GM06990 (cell line): ENCODE measurements at places on chromosomes 7 and 10.
A peak's percentile ranks its signal among the peaks of the same experiment; 100 is the strongest.

DNA sequence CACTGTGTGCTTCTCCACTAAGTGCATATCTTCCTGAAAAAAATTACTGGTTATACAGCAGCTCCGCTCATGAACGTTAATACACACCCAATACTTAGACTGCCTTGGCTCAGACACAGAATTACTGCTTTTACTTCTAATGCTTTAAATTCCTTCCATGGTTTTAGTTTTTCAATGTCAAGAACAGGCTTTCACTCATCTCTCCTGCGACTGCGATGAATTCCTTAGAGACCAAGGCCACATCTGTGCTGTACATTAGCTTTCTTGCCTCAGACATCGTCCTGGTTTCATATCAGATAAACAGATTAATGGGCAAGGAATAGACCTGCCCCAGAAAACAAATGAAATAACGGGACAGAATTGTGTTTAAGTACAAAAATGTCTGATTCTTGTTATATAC is 120.2 kb downstream of the CYP26A1 start:
- DNase-seq: no peak

DNA sequence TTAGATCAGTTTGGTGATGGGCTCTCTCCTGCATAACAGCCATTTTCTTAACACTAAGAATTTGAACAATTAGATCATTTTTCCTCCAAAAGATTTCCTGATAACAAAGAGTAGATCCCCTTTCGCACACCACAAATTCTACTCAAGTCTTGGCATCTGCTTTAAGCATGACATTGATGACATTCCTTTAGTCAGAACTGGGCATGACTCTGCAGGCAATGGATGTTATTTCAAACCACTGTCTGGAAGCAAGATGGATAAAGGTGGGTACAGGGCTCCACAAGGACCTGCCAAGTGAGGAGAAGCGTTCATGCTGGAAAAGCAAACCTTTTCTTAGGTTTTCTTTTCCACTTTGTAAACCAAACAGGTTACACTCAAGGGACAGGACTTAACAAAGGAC is 123.5 kb downstream of the GLCCI1 start:
- DNase-seq: no peak

GRCh38 chr10:49161411-49161997 is 26.7 kb downstream of the TMEM273 start:
- DNase-seq: no peak

- peak; percentile 47 for DNase-seq
Measured at GRCh38 chr7:129494041-129494440, 8.3 kb upstream of the SMKR1 start.

- peak; percentile 39 for DNase-seq
Measured at GRCh38 chr7:142811154-142811737, 40.5 kb downstream of the PRSS2 start.

GRCh38 chr7:150936018-150936417 is 42.1 kb downstream of the KCNH2 start:
- DNase-seq: no peak

DNA sequence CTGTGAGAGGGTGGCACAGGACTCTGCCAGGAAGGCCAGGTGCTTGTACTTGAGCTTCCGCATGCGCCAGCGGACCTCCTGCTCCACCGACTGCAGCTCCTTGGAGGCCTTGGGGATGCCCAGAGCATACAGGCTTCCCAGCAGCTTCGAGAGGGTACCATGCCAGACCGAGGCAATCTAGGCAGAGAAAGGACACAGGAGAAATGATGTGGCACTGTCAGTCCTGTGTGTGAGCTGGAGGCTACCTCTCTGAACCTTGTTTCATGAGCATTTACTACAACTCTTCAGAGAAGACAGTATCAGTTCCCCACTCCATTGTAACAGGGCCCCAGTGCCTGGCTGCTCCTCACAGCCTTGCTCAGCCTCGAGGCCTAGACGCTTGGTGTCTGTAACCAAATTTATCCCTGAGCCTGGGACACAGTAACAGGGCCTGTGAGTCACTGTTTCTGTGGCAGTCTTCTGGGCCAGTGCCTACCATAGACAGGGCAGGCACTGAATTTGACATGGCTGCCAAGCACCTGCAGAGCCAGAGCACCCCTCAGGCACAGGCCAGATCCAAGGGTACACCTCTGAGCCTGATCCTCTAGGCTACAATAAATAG is 5.8 kb downstream of the TBRG4 start:
- DNase-seq: no peak

DNA sequence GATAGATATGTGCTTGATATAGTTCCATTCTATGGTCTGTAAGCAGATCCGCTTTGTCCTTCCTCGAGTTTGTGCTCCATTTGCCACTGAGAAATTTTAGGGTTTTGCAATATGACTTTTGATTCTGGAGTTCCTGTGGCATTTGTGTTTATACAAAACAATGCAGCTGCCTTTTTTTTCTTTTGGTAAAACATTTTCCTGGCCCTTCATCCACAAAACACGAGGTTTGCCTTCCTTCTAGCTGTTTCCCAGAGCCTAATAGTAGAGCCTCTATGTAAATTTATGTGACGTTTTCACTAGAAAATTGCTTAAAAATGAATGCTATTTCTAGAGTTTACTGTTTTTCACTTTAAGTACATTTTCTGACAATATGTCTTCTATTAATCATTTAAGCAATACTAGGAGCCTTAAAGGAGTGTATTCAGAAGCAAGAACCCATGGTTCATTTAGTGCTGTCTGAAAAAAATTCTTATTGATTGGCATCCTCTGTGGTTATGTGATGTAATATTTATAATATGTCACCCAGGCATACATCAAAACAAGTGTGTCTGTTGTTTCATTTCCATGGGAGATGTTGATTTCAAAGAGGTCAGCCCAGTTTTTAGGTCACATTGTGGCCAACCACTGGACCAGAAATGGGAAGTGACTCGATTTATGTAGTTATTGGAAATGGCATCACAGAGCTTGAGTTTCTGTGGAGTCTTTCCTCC is 618.3 kb downstream of the LRMDA start:
- no peak for DNase-seq

DNA sequence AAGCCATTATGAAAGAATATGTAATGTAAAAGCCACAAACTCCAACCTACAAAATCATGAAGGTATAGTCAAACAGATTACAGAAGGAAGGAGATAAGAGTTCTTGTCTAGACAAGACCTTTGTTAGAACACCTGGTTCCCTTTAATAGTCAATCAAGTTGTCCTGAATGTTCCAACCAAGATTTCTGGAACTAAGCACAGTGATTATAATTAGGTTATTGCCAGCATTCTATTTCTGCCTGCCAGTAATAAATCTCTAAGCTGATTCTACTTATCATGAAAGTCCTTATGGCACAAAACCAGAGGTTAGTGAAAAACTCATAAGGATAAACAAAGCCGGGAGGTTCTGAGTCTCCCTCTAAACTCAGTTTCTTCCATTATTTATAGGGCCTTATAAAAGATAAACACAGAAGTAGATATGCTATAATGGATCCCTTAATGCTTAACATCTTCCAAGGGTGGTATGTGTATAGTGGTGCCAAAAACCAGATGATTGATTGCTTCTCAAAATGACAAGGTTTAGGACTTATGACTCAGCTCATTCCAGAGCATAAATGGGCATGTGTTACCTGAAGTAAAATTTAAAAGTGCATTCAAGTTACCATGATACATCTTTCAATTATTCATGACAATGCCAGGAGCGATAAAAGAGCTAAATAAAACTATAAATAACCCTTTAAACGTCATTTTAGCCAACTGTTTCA is 237.2 kb downstream of the CSTF2T start:
- no peak for DNase-seq

- no peak for DNase-seq
Measured at GRCh38 chr10:47164126-47164799, 135.7 kb upstream of the GDF10 start.

DNA sequence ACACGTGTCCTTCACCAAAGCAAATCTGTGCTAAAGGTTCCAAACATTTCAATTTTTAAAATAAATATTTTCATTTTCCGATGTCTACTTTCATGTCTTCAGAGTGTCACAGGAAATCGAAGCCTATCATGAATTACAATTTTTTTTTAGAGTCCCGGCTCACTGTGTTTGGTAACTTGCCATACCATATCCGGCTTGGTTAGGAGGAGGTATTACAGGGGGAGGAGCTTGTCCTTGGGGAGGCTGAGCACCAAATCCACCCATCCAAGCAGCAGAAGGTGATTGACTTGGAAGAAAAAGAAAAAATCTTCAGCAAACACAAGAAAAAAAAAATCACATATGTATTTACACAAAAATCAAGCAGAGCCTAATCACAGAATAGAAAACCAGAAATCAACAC is 21.3 kb downstream of the TIAL1 start:
- DNase-seq: no peak

- DNase-seq: no peak
Measured at GRCh38 chr10:65325913-65326312, 1599.9 kb upstream of the LRRTM3 start.

GRCh38 chr10:11830836-11831519 is 7.8 kb downstream of the PROSER2 start:
- no peak for DNase-seq

DNA sequence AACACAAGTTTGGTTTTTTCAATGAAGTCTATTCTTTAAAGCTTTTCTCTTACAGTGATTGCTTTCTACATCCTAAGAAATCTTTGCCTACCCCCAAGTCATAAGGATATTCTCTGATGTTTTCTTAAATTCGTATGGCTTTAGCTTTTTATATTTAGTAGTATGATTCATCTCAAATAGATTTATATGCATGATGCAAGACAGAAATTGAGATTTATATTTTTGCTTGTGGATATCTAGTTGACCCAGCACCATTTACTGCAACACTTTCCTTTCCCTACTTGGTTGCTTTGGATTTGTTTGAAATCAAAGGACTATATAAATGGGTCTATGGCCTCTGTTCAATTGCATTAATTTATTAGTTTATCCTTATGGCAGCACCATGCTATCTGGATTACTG is 113.9 kb downstream of the ZNF438 start:
- DNase-seq: no peak

DNA sequence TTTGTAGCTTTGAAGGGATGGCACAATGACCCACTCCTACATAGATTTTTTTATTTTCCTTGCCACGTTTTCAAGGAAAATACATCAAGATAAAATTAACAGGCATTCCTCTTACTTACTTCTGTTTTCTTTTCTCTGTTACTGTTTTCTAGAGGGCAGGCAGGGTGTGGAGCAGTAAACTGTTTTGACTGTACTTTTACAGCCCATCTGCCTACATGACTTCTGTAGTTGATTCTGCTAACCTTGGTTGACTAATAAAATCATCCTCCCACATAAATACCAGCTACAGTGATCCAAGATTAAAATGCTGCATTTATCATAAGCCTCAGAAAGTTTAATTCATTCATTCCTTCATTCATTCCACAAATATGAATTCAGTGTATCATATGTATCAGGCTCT is 158.5 kb downstream of the TRIL start:
- DNase-seq: no peak

- peak; percentile 90 for DNase-seq
Measured at GRCh38 chr10:133309100-133309719, 496 bp downstream of the ZNF511 start.

DNA sequence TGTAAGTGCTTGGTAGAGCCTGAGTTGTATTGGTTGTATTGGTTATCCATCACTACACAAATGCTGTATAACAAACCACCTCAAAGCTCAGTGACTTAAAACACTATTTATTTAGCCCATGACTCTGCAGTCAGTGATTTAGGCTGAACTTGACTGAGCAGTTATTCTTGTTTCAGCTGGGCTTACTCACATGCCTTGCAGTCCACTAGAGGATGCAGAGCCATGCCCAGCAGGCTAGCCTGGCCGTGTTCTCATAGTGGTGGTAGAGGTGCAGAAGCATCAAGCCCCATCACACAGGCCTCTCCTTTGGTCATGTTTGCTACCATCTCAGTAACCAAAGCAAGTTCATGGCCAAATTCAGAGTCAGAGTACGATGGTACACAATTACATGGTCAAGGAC is 43.9 kb downstream of the LUC7L2 start:
- DNase-seq: no peak

- no peak for DNase-seq
Measured at GRCh38 chr10:116891208-116891607, 41.9 kb downstream of the ENO4 start.

GRCh38 chr10:132616996-132617736 is 79.6 kb downstream of the INPP5A start:
- no peak for DNase-seq

DNA sequence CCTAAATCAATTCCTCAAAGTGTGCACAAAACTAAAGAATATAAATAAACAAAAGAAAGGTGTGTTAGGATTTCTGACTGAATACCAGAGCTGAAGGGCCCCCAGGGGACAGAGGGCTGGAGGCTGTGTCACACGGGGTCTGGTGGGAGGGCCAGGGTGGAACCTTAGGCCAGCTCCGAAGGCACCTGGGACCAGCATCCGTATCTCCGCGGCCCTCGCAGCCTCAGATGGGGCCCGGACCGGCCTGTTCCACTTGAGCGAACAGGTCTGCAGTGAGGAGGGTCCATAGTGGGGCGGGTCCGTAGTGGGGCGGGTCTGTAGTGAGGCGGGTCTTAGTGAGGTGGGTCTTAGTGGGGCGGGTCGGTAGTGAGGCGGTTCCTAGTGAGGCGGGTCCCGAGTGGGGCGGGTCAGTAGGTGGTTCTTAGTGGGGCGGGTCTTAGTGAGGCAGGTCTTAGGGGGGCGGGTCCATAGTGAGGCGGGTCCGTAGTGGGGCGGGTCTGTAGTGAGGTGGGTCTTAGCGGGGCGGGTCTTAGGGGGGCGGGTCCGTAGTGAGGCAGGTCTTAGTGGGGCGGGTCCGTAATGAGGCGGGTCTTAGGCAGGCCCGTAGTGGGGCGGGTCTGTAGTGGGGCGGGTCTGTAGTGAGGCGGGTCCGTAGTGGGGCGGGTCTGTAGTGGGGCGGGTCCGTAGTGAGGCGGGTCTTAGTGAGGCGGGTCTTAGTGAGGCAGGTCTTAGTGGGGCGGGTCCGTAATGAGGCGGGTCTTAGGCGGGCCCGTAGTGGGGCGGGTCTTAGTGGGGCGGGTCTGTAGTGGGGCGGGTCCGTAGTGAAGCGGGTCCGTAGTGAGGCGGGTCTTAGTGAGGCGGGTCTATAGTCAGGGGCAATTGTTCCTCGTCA is 15.1 kb downstream of the GPR146 start:
- peak; percentile 68 for DNase-seq

- DNase-seq: no peak
Measured at GRCh38 chr10:14409247-14409646, 78.5 kb upstream of the FRMD4A start.

DNA sequence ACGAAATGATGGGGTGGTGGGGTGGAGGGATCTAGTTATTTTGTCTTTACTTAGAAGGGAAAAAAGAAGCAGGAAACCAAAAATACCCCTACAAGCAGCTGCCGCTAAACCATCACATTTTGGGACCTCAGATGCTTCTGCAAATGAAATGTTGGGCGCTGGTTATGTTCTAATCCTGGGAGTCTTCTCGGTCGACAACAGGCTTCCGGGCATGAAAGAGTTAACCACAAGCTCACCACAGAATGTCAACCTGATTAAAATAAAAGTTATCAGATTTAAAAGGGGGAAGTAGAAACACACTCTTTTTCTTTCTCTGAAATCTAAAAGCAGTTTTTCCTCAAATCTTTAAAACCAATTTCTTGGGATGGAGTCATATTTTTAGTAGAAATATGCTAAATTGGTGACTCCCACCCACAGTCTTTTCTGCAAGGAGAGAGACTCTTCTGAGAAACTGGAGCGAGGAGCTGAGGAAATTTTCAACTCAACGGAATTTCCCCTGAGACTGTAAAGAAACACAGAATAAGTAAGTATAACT is 16.8 kb downstream of the IL2RA start:
- peak; percentile 45 for DNase-seq
